ENCODE measurements at places on chromosomes 6 and 20. TPM values are rescaled to one million over a fixed set of nuclear protein-coding genes. Genes with fewer than 3 reads are reported as not detected.

- DNase-seq: no peak
- H3K4me3 ChIP-seq: no peak overlapping the region
- no peaks in the 10 kb centered on the region for H3K36me3 ChIP-seq
- H3K27me3 ChIP-seq: no peaks in the 10 kb centered on the region
These were observed 81.1 kb downstream of the BMP5 start for GRCh38 chr6:55794136-55794812.

GRCh38 chr6:139395891-139396301, 21.4 kb upstream of the CITED2 start:
- no peaks in the 10 kb centered on the region for H3K36me3 ChIP-seq
- no peak overlapping the region for H3K4me3 ChIP-seq
- H3K4me1 ChIP-seq: no peaks in the 10 kb centered on the region
- DNase-seq: no peak
- H3K27ac ChIP-seq: no peak overlapping the region

The GCLC gene
- total RNA-seq: 17.8 TPM

The PTGIS gene
- total RNA-seq: 160 TPM

The GSTA4 gene
- total RNA-seq: 23.8 TPM

DNA sequence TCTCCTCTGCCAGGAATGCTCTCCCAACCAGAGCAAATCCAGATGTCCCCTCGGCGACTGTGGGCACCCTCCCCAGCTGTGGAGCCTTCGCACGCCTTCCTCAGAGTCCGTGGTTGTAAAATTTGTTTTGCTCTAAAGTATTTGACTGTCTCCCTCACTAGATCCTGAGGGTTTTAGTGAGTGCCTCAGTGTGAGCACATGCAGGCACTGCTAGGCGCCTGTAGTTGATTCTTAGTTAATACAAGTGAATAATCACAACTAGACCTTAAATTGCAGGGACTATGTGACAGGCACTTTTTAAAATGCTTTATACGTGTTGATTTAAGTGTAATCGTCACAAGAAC, 680 bp upstream of the MTCH1 start:
- H3K36me3 ChIP-seq: no peaks in the 10 kb centered on the region
- no peaks in the 10 kb centered on the region for H3K27me3 ChIP-seq
- peaks cover 10% of the 10 kb centered on the region for H3K4me1 ChIP-seq
- H3K27ac ChIP-seq: peak overlapping the region; percentile 96
- H3K4me3 ChIP-seq: peak overlapping the region; percentile 95

DNA sequence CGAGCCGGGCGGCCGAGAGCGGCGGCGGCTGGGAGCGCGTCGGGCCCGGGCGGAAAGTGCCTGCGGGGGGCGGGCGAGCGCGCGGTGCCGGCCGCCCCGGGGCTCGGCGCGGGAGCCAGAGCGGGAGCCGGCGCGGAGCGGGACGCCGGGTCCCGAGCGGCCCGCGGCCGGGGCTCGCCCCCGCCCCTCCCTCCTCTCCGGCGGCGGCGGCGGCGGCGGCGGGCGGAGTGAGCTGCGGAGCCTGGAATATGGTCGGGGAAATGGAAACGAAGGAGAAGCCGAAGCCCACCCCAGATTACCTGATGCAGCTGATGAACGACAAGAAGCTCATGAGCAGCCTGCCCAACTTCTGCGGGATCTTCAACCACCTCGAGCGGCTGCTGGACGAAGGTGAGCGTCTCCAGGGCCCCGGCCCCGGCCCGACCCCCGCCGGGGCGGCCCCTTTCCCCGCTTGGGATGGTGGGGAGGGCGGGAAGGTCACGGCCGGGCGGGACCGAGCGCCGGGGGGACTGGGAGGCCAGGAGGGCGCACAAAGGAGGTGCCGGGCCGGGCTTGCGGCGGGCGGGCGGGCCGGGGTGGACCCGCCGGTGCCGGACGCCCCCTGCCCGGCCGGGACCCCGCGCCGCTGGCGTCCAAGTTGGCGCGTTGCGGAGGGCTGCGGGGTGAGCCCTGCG, 565 bp downstream of the QKI start:
- DNase-seq: peak; percentile 47
- peak overlapping the region; percentile 69 for H3K4me3 ChIP-seq
- no peaks in the 10 kb centered on the region for H3K27me3 ChIP-seq
- no peaks in the 10 kb centered on the region for H3K36me3 ChIP-seq

DNA sequence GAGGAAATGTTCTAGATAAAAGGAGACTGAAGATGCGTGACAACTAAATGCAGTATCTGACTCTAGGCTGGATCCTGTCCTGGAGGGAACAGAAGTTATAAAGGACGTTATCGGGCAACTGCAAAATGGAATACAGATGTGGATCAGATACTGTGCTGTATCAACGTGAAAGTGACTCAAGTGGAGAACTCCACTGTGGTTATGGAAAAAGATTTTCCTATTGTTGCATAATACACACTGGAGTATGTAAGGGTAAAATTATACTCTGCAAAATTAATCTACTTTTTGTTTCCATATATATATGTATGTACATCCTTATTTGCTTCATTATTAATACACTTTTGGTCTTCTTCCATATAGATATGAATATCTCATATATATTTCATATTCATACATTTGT, 654.0 kb downstream of the QKI start:
- DNase-seq: no peak
- no peaks in the 10 kb centered on the region for H3K36me3 ChIP-seq
- H3K27ac ChIP-seq: no peak overlapping the region
- H3K4me3 ChIP-seq: no peak overlapping the region
- H3K27me3 ChIP-seq: no peaks in the 10 kb centered on the region

The SDCBP2 gene
- total RNA-seq: 4.0 TPM

- H3K27me3 ChIP-seq: no peaks in the 10 kb centered on the region
- no peak overlapping the region for H3K27ac ChIP-seq
- DNase-seq: no peak
- H3K4me1 ChIP-seq: no peaks in the 10 kb centered on the region
These were observed 19.7 kb upstream of the OGFRL1 start for GRCh38 chr6:71268735-71269437.

The NFATC2 gene
- 5.1 TPM for total RNA-seq

- H3K27me3 ChIP-seq: no peaks in the 10 kb centered on the region
- H3K27ac ChIP-seq: no peak overlapping the region
- no peak for DNase-seq
- no peak overlapping the region for H3K4me3 ChIP-seq
These were observed 127.8 kb downstream of the TASP1 start for GRCh38 chr20:13510837-13511488.

The CTAGE9 gene
- not detected for total RNA-seq

DNA sequence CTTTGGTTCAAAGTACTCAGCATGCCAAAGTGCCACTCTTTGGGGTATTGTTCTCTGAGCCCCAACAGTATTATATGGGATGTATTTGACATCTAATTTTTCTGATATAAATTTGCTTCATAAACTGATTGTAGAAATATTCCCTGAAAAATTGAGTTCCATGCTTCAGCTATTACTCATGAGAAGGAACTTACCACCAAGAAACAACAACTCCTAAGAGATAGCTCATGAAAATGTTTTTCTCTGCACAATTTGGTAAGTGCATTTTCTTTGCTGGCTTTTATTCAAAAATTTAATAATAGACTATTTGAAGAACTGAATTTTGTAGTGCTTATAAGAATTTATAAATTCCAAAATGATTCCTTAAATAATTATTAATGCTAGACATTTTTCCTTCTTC, 12.8 kb upstream of the TPD52L1 start:
- H3K4me3 ChIP-seq: no peak overlapping the region
- no peaks in the 10 kb centered on the region for H3K36me3 ChIP-seq
- H3K4me1 ChIP-seq: no peaks in the 10 kb centered on the region
- H3K27me3 ChIP-seq: no peaks in the 10 kb centered on the region
- no peak for DNase-seq
- no peak overlapping the region for H3K27ac ChIP-seq

DNA sequence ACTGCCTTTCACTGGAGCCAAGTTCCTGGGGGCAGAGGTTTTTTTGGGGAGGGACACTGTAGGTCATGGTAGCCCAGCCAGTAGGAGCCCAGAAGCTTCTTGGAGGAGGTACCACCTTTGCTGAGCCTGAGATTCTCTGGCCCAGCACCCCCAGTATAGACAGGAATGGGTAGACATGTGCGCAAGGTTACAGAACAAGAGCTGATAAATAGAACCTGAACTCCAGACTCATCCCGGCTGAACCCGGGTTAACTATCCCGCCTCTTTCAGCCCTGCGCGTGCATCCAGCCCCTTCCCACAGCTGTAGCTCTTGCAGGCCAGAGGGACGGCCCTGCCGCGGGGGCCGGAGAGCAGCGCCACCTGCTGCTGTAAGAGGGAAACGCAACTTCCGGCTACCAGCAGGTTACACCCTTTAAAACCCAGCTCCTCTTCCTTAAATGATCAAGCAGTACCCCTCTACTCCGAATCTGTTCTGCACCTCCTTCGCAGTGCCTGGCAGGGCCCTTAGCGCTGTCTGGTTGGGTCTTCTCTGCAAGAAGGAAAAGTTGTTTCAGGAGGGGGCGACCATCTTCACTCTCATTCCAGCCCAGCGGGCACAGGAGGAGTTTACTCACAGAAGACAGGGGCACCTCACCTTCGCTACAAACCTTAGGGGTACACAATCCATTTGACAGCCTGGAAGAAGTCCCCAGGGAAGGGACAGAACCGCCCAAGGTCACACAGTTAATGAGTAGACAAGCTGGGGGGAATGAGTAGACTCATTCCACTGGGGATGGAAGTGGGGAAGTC, 7.5 kb downstream of the SRXN1 start:
- H3K27me3 ChIP-seq: no peaks in the 10 kb centered on the region
- DNase-seq: peak; percentile 72
- H3K36me3 ChIP-seq: no peaks in the 10 kb centered on the region
- H3K4me3 ChIP-seq: no peak overlapping the region
- peaks cover 3% of the 10 kb centered on the region for H3K4me1 ChIP-seq
- no peak overlapping the region for H3K27ac ChIP-seq

GRCh38 chr20:36547186-36548005, 6.1 kb downstream of the MYL9 start:
- H3K4me3 ChIP-seq: no peak overlapping the region
- no peak for DNase-seq
- H3K27ac ChIP-seq: no peak overlapping the region
- H3K36me3 ChIP-seq: no peaks in the 10 kb centered on the region
- H3K4me1 ChIP-seq: peaks cover 21% of the 10 kb centered on the region

DNA sequence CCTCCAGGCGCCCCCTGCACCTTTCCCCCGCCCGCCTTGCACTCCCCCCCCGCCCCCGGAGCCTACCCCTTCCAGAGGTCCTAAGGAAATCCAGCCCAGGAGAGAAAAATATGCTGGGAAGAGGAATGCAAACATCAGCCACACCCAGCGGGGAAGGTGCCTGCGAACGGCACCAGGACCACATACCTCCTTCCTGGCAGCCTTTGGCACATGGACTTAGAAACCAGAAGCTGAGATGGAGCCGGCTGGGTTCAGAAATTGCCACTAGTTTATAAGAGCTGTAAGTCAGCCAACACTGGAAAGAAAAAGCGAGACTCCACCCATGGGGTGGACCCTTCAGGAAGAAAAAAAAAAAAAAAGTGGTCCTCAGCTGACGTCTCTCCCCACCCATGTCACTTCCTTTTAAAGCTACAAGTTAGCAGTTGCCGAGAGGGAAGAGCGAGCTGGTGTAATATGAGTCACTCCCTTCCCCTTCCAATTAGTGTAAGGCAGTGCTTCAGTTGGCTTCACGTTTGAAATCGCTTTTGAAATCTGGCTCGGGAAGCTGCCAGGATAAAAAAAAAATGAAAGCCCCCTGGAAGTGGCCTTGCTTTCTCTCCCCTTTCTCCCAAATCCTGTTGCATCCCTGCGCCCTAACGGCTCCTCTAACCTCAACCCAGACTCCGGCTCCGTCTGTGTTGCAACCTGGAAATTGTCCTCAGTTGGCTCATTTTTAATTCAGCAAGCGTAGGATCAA, at the start of gene AGPAT4:
TSS of gene AGPAT4 (minus strand) at position 310 of the 736 bp plus-strand sequence. CDS start 41,848 bp downstream, outside the sequence.
- peak within 1 kb of the TSS; percentile 36 for H3K27ac ChIP-seq
- H3K4me1 ChIP-seq: peaks cover 2% of the 10 kb centered on the region
- H3K27me3 ChIP-seq: no peaks in the 10 kb centered on the region
- peak within 1 kb of the TSS; percentile 62 for H3K4me3 ChIP-seq
- no peaks in the 10 kb centered on the region for H3K36me3 ChIP-seq

DNA sequence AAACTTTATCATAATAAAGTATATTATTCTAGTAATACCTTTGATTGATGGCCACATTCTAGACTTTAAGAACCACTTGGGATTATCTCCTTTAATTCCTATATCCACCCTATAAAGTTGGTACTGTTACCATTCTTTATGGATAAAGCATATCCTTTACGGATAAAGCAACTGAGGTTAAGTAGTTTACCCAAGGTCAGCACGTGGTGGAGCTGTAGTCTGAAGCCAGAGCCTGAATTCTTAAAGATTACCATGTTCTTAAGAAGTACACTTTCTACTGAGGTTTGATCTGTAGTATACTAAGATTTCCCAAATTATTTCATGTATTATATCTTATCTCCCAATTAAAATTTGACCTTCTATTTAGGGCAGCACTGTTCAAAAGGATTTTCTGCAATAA, 3.0 kb upstream of the NCOA7 start:
- H3K27me3 ChIP-seq: no peaks in the 10 kb centered on the region
- peaks cover 6% of the 10 kb centered on the region for H3K4me1 ChIP-seq
- no peaks in the 10 kb centered on the region for H3K36me3 ChIP-seq
- H3K4me3 ChIP-seq: no peak overlapping the region
- H3K27ac ChIP-seq: no peak overlapping the region

The KCNB1 gene
- 0.12 TPM for total RNA-seq

- H3K27me3 ChIP-seq: no peaks in the 10 kb centered on the region
- H3K4me3 ChIP-seq: no peak overlapping the region
- no peaks in the 10 kb centered on the region for H3K36me3 ChIP-seq
- no peak overlapping the region for H3K27ac ChIP-seq
- DNase-seq: no peak
These were observed 41.9 kb upstream of the CTNNBL1 start for GRCh38 chr20:37651932-37652331.

The TP53TG5 gene
- total RNA-seq: not detected

GRCh38 chr6:2970753-2971419, 481 bp downstream of the SERPINB6 start:
- H3K4me1 ChIP-seq: peaks cover 5% of the 10 kb centered on the region
- DNase-seq: peak; percentile 81
- H3K27me3 ChIP-seq: no peaks in the 10 kb centered on the region
- H3K36me3 ChIP-seq: no peaks in the 10 kb centered on the region
- H3K27ac ChIP-seq: peak overlapping the region; percentile 99
- H3K4me3 ChIP-seq: peak overlapping the region; percentile 78

The RRAGD gene
- total RNA-seq: 7.9 TPM

- DNase-seq: no peak
- no peaks in the 10 kb centered on the region for H3K4me1 ChIP-seq
- no peaks in the 10 kb centered on the region for H3K27me3 ChIP-seq
These were observed 91.9 kb upstream of the EYA2 start for GRCh38 chr20:46802722-46803121.

The RSPH3 gene
- 6.6 TPM for total RNA-seq

DNA sequence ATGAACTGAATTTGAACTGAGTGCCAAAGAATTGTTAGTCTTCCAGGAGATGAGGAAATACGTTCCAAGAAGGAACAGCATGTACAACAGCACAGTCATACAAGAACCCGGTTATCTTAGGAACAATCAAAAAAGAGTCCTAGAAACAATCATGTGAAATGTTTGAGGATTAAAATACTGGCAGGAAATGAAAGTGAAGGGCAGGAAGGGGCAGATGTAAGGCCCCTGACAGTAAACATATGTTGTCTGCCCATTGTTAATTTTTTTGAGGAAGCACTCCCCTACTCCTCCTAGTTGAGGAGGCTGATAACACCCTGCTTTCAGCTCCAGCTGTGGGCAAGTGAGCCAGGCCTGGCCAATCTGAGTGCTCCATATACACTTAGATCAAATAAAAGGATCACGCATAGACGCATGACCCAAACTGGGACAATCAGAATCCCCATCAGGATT, 220.9 kb downstream of the HACE1 start:
- H3K27me3 ChIP-seq: no peaks in the 10 kb centered on the region
- no peaks in the 10 kb centered on the region for H3K36me3 ChIP-seq
- H3K4me3 ChIP-seq: no peak overlapping the region

GRCh38 chr6:47247227-47247797, 62.4 kb downstream of the TNFRSF21 start:
- H3K4me1 ChIP-seq: peaks cover 4% of the 10 kb centered on the region
- no peak overlapping the region for H3K27ac ChIP-seq
- no peaks in the 10 kb centered on the region for H3K36me3 ChIP-seq
